AG08396 (cell line): ENCODE measurements at places on chromosomes 3 and 15.

DNA sequence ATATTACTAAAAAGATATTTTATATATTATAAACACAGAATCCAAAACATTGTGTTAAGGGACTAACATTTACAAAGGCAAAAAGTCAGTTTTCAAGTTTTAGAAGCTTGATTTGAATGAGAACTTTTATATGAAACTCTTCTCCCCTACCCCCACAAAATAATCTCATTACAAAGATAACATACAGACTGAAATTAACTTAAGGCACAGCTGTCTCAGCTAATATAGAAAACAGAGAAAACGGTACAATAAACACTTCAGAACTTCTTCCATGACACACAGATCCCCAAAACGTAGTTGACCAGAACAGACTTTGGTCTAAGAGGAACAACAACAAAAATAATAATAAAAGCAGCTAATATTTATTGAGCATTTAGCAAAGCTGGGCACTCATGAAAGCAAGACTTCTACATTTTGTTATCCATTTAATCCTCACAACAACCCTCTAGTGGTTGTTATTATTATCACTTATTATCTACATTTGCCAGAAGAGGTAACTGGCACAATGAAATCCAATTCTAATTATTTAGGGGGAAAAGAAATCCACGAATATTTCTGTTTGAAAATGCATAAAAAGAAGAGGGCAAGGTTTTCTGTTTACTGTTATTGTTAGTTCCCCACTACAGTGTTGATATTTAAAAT is 68.1 kb downstream of the PFN2 start:
- DNase-seq, result no peak

- DNase-seq, result no peak
These were observed 28.9 kb downstream of the IDH3A start for GRCh38 chr15:78178064-78178463.

DNA sequence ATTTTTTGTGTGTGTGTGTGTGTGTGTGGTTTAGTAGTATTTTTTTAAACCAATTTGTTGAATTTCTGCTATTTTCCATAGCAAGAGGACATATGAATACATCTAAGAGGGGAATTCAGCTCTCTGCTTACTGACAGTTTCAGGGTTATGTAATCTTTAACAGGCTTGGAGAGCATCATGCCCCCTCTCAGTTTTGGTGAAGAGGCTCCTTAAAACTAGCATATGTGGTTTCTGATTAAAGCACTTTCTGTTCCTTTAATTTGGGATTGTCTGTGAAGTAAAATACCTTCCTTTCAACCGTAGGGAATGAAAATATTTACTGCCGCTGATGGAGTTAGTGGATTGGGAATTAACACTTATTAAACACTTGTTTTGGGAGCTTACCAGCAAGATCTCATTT is 19.4 kb upstream of the NFKBIZ start:
- no peak for DNase-seq

DNA sequence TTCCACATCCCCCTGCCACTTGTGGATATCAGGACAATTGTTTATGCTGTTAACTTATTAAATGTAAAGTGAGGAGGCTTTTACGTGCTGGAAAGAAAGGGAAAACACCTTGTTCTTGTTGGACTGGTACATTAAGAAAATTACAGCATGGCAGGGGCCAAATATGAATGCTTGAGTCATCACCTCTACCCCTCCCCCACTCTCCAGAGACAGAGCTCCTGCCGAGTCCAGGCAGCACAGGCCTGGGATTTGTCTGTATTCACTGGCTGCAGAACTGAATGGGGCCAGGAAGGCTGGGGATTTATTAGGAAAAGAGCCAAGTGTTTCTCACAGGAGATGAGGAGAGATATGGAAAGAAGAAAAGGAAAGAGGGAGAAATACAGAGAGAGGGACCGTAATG is 308.9 kb downstream of the EPHB1 start:
- DNase-seq, result no peak

- DNase-seq, result no peak
These were observed 1.6 kb downstream of the RNF7 start for GRCh38 chr3:141739731-141740130.

DNA sequence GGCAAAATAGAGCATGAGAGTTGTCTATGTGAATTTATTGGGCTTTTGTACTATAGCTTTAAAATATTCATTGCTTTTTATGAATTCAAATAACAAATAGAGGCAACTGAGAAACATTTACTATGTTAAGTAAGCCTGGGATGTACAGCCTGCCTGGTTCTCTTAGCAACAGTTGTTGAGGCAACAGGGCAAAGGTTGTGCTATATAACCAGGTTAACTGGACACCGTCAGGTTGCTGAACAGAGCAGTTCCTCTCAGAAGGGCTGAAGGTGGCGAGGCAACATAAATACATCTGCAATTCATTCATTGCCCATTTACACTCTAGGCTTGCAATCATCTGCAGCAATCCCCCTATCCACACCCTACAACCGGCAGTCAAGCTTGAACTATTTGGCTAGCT is 78.2 kb downstream of the GTF2E1 start:
- DNase-seq, result no peak

- DNase-seq, result no peak
These were observed 11.4 kb downstream of the ZFAND6 start for GRCh38 chr15:80070840-80071239.

DNA sequence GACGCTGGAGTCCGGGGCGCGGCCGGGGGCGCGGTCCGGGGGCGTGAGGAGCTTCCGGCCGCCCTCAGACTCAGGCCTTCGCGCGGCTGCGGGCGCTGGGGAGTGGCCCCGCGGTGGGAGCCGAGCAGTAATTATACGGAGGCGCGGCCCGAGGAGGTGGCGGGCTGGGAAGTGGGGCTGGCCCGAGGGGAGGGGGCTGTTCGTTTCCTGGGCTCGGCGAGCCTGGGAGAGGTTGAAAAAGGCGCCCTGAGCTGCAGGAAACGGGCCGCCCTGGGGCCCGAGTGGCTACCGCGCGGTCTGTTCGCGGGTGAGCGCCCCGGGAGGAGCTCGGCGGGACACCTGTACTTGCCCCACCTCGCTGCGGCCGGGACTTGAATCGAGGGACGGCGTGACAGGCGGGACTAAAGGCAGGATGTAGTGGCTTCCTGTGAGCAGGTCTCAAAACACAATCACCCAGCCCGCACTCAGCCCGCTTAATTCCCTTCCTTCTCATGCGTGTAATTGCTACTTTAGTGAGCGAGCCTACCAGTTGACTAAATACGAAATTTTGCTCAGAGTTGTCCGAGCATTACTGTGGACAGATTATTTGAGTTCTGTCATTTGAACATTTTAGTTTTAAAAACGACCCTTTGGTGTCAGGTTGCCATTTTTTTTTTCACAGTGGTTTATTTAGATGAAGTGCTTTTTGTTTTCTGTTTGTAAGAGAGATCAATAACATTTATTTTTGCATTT is 860 bp downstream of the RASA2 start:
- peak; percentile 50 for DNase-seq

DNA sequence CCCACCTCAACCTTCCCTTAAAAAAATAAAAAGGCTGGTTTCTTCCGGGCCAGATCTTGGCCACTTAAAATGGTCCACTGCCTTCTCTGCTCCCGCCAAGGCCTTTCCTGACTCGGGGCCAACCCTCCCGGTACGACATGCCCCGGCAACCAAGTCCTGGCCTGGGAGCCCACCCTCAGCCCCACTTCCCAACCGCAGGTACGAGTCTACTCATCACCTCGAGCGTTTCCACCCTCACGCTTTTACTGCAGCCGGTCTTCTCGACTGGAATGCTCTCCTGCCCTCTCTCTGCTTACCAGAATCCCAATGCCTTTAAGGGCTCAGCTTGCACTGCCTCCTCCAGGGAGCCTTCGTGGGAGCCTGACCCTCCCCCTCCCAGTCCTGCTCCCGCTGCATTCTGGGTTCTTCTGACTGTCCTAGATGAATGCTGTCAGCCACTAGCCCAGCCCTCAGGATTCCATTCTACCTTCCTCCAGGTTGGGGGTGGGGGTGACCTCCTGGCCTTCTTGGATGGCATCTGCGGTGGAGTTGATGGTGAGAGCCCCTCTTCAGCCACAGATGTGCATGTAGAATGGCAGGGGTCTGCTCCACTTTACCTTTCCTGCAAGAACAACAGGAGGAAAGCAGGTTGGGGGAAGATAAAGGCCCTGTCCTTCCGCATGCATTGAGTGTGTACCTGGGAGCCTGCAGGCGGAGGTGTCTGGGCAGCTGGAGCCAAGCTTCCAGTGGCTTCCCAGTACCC is 1.1 kb upstream of the CSRNP1 start:
- no peak for DNase-seq

DNA sequence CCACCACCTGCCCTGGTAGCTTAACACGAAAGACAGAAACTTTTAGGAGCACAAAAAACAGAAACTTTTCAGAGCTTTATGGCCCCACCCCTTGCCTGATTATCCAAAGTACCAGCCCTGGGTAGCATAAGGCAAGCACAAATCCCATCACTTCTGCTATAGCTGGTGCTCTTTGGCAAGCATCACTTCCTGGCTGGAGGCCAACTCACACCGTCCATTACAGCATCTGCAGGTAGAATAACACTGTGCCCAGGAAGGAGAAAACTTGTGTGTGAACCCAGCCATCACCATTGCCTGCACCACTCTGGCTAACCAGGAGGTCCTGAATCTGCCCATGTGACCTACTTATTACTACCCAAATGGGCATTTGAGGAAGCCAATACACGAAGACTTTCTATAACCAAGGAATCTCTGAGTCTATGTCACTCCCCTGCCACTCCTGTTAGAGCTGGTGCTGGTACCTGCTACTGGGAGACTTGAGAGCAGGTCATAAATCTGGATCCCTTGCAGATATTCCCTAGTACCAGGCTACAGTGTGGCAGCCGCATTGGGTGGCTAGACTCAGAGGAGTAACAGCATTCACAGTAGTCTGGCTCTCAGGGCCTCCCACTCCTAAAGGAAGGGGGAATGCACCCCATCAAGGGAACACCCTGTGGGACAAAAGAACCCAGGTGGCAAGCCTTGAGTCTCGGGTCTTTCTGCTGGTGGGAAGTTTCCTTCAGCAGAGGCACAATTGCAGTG is 73.3 kb upstream of the AKAP13 start:
- no peak for DNase-seq

DNA sequence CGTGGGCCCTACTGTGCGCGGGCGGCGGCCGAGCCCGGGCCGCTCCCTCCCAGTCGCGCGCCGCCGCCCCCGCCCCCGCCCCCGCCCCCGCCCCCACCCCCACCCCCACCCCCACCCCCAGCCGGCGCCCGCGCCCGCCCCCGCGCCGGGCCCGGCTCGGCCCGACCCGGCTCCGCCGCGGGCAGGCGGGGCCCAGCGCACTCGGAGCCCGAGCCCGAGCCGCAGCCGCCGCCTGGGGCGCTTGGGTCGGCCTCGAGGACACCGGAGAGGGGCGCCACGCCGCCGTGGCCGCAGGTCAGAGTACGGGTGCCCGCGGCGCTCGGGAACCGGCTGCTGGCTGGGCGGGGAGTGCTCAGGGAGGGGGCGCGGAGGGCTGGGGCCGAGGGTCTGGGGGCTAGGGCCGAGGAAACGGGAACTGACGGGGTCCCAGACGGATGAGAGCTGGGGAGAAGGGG is 1.1 kb upstream of the PPARG start:
- peak; percentile 76 for DNase-seq

DNA sequence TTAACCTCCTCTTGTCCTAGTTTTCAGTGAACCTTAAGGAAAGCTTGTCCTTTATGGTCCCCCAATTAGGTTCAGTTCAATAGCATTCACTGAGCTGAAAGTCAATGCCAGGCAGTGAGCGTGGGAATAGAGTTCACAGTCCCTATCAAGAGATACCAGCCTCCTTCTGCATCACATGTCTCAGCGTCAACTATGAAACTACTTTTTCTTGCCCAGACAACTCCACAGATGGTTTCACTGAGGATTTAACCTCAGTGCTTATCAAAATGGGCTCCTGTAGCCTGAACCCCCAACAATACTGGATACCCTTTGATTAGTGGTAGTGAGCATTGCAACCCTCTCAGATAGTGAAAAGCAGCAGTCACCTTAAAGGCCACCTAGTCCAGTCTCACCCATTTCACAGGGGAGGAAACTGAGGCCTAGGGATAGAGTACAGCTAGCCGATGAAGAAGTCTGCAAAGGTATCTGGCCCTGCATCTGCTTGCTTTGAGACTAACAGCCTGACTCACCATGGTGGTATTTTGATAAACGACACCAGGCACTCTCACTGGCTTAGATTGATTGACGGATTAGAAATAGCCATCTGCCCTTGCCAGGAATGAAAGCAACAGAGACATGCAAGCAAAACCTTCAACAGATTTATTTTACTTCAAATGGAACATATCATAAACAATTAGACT is 1.6 kb upstream of the UBA3 start:
- no peak for DNase-seq

- no peak for DNase-seq
These were observed 26.2 kb downstream of the TKT start for GRCh38 chr3:53229606-53230005.
